ENCODE measurements at places on chromosomes 2 and 18.

DNA sequence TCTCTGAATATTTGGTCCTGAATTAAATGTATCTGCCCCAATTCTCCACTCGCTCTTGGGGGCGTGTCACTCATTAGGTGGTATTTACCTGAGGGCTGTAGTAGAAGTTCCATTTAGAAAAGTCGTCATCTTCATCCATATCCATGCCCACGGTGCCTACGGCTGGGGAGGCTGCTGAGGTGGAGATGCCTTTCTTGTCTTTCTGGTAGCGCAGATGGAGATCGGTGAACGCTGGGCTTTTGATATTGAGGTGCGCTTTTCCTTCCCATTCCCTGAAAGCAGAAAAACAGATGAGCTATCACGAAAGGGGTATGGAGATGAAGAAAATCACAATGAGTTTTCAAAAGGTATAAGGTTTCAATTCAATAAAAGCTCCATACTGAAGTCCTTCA is 39.7 kb downstream of the APOB start:
- no peak for DNase-seq

- DNase-seq = no peak
Measured at GRCh38 chr18:35500113-35500512, 2.4 kb upstream of the INO80C start.

GRCh38 chr18:47983055-47983454 is 52.6 kb upstream of the SMAD2 start:
- no peak for DNase-seq

DNA sequence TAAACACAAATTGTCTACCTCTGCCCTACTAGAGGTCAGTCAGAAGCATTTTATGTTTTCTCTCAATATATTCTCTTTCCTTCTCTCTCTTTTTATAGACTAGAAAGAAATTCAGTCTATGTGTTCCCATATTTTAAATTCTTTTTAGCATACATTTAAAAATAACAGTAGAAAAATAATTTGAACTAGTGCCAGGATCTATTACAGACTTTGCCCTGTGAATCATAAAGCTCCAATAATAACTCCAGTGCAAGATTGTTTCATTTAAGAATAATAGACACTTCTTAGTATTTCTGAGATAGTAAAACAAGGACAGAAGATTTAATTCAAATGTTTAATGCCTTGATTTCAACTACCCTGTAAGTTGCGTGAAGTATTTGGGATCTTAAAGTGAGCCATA is 60.1 kb downstream of the ITGB6 start:
- no peak for DNase-seq

DNA sequence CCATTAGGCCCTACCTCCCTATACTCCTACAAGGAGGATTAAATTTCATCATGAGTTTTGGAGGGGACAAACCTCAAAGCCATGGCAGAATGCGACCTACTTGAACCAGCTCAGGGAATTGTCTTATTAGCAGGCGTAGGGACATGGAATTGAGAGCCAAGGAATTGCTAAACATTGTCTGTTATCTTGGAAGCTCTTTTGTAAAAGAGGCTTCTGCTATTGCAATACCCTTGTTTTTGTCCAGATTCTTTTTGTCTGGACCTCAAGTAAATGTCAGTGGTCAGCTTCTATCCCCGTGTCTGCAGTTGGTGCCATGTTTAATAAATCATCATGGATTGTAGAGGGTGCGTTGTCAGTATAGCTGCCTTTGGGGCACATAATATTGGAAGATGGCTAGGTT is 62.3 kb downstream of the RHBDD1 start:
- DNase-seq = no peak

DNA sequence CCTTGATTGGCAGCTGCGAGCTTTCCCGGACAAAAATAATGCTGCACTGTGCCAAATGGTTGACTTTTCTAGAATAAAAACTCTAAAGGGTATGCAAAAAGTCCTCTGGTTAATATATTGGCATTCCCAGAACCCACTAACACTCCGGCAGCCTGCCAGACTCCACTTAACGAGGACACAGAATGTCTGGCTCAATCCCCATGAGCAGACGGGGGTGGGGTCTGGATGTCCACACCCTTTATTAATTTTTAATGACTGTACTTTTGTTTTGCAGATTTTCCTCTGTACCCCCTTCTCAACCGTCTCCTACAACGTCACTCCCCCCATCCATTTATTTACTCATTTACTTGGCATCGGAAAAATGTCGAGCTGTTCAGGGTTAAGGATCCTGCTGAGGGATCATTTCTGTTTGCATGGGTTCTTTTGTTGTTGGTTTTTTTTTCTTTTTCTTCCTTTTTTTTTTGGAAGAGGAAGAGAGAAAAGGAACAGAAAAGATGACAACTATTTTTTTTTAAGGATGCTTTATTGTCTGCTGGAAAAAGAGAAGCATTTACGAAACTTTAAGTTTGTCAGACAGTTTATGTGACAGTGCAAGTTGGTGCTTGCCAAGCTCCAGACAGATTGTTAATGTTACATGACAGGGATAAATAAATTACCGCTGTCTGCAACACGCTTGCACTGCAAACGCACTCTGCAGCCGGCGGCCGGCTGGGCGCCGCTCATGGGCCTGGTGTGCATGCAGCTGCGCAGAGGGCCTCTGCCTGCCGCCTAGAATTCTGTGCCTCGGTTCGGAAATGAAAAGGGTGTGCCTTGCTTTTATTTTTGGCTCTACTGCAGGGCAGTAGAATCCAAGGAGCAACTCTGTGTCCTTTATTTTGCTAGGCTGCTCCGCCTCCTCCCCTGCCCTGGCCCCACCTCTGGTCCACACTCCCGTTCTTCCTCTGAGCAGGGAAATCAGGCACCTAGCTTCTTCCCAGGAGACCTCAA is 3.6 kb downstream of the LDLRAD4 start:
- DNase-seq = no peak

GRCh38 chr18:35408843-35409261 is 31.7 kb upstream of the ZNF396 start:
- no peak for DNase-seq

- no peak for DNase-seq
Measured at GRCh38 chr2:210633699-210634098, 77.3 kb downstream of the CPS1 start.

GRCh38 chr18:48580782-48581181 is 42.0 kb downstream of the CTIF start:
- DNase-seq = no peak
